ENCODE measurements at places on chromosomes 2 and 18.

- no peak for DNase-seq
These were observed 97.9 kb upstream of the TAF1B start for GRCh38 chr2:9745153-9745899.

GRCh38 chr2:143193121-143193520 is 63.9 kb downstream of the ARHGAP15 start:
- DNase-seq, result no peak

- DNase-seq, result no peak
These were observed 8.0 kb upstream of the SESTD1 start for GRCh38 chr2:179272406-179273192.

- DNase-seq, result no peak
These were observed 95.8 kb upstream of the GPC1 start for GRCh38 chr2:240339411-240340360.

- no peak for DNase-seq
These were observed 679.7 kb downstream of the NYAP2 start for GRCh38 chr2:226079196-226079595.

DNA sequence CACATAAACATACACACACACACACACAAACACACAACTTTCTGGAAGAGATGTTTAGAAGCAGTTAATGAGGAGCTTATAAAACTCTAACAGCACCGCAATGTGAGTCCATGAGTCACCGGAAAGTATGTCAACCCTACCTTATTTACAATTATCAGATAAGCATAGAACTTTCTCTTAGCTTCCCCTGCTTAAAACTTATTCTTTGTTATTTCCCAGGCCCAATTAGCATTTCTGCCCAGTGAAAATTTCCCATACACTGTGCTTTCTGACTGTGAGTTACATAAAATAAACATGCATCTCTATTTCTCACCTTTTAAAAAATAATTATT is 737.6 kb downstream of the LRP1B start:
- DNase-seq, result no peak

DNA sequence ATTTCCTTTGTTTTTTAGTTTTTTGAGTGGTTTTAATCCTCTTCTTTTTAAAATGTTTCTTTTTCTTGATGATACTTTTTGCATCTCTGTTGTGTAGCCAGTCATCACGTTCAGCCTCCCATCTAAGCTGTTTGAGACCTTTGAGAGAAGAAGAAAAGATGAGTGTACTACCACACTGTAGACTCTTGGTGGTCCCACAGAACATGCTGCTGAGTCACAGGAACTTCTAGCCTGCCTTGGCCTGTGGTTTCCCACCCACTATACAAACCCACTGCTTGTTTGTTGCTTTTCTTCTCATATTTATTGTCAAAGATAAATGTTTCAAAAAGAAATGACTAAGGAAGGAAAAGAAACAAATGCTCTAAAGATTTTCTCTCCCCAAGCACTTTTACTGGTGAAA is 5.5 kb downstream of the CEBPZOS start:
- DNase-seq, result no peak

GRCh38 chr2:26177122-26177521 is 4.2 kb downstream of the GAREM2 start:
- DNase-seq, result no peak

- no peak for DNase-seq
These were observed 7.3 kb upstream of the CHN1 start for GRCh38 chr2:175012516-175012915.

DNA sequence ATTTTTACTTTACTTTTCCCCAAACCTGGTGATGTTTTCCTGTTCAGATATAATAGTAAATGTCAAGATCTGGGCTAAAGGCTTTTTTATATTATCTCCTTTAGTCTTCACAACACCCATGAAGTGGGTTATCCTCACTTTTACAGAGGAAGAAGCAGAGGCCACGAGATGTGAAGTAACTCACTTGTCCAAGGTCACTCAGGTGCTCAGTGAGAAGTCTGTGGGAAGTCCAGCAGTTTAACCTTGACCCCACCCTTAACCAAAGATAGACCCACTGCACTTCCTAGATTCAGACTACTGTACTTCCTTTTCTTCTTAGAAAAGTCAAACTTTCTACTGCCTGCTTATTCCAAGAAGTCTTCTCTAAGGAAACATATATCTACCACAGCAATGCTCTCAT is 56.3 kb upstream of the STAT1 start:
- DNase-seq, result no peak

DNA sequence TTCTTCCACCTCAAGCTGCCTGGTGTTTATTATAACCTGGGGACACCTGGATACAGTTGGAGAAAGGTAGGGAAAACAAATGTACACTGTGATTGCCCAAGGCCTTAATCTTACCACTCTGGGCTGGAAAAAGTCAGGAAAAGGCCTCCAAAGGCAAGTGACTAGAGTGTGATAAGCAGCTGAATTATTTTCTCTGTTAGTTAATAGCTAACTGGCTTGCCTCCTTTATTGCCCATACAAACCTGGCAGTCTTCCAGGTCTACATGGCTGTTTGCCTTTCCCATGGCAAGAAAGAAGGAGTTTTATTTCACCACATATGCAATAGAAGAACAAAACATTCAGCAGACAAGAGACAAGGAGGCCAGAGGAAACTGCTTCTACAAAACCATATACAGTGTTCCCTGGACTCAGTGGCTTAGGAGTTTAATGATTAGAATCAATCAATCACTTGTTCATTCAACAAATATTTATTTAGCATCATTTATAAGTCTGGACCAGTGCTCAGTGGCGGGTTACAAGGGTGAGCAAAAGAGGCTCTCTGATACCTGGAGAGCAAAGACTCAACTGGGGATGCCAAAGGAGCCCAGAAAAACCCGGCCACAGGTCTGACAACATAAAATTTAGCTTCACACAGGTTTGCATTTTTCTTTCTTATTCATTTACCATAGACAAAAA is 27.5 kb upstream of the SUCLG1 start:
- no peak for DNase-seq

- no peak for DNase-seq
These were observed 397.7 kb upstream of the HNRNPA3 start for GRCh38 chr2:176814740-176815367.

GRCh38 chr2:31446848-31447247 is 32.3 kb upstream of the XDH start:
- no peak for DNase-seq

DNA sequence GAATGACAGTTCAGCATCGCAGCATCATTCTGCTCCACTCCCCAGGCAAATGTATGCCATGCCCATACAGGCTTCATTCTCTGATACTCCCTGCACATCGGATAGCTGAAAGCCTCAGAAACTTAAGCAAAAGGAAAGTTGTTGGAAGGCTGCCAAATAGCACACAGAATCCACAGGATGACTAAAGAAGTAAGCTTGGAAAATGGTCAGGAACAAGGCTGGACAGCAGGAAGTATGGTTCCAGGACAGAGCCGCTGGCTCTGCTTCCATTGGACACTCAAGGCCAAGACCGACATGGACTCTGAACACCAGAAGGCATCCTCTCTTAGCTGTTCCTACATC is 256.5 kb downstream of the CDH20 start:
- no peak for DNase-seq

DNA sequence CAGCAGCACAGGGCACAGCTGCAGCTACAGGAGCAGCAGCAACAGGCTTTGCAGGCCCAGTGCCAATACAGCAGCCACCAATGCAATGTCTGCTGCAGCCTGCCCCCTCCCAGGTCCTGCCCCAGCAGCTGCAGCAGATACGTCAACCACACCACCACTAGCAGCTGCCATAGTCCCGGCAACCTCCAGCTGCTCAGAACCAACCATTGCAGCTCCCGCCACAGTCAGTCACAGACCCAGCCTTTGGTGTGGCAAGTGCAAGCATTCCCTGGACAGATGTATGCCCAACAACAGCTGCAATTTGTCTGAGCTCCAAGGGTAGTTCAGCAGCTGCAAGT is 53.3 kb upstream of the TUBA3E start:
- DNase-seq, result no peak

- no peak for DNase-seq
These were observed 3.5 kb upstream of the SLC9A2 start for GRCh38 chr2:102615620-102616436.

DNA sequence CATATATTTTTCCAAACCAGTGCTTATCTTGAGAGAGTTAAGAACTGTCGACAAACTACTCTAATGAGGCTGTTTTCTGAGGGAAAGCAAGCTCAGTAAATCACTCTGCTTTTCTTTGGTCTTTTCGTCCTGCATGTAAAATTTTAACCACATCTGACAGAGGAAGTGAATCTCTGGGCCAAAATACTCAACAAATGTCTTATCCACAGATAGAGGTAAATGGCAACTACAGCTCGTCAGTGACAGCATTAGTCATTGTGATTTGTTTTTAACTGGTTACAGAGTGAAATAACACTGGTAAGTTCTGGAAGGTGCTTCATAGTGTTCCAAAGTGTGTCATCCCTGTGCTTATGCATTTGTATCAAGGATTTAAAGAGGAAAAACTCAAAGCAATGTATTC is 82.6 kb upstream of the SLC8A1 start:
- DNase-seq, result no peak

DNA sequence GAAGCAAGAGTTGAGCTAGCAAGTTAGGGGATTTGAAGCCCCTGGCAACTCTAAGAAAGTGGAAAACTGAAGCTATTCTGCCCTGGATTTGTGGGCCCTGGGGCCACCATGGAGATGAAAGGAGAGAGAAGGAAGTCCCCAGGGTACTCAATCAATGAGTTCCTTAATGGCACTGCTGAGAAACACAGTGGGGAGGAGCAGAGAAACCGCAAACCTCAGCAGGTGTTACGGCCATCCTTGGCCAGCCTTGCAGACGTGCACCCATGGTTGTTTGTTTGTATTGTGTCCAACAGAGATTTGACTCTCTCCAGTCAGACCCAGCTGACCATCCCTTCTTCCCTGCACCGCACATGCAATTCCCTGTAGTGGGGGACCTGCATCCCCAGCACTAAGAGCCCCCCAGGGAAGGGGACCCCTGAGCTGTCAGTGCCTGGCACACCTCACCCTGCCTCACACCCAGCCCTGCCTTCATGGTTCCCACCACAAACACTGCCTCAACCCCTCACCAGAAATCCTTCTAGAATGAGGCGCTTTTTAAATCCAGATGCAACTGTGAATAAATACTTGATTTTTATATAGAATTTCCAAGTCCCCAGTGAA is 255.3 kb downstream of the SH3BP4 start:
- DNase-seq, result no peak

DNA sequence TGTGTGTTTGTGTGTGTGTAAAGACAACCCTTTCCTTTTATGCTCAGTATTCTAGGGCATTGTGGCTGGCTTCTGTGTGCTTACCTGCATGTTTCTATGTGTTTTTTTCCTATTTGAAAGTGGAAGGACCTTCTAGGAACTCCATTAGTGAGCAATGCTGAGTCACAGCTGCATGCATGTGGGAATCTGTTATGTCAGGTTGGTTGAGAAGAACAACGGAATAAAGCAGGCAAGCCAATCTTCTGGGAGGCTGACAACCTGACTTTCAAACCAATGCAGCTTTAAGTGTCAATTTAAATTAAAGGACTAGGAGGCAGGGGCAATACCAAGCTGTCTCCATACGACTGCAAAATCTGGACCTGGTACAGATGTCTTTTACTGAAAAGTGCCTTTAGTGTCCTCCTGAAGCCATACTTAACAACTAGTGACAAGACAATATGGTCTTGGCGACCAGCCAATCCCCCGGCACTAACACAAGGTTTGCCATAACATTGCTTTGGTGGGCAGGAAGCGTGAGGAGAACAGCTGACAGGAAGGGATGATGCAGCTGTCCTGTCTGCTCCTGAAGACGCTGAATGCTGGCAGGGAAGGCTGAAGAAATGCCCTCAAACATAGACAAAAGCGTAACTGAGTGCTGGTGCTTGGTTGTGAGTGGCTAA is 514.7 kb upstream of the CDH7 start:
- no peak for DNase-seq

DNA sequence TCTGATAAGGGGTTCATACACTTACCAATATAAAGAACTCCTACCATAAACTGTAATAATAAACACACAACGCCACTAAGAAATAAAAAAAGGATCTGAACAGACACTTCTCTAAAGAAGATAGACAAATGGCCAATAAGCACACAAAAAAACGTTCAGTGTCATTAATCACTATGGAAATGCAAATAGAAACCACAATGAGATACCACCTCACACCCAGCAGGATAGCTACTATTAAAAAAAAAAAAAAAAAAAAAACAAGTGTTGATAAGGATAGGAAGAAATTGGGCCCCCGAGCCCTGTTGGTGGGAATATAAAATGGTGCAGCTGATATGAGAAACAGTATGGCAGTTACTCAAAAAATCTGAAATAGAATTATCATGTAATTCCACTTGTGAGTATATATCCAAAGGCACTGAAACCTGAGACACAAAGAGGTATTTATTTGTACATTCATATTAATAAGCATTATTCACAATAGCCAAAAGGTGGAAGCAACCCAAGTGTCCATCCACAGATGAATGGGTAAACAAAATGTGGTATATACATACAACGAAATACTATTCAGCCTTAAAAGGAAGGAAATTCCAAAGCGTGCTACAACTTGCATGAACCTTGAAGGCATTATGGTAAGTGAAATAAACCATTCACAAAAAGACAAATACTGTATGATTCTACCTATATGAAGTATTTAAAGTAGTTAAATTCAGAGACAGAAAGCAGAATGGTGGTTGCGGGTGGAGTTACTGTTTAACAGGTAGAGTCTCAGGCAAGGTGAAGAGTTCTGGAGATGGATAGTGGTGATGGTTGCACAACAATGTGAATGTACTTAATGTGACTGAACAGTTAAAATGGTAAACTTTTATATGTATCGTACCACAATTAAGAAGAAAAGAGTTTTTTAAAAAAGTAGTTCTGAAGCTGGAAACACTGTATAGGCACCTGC is 17.9 kb downstream of the REV1 start:
- DNase-seq, result no peak

- no peak for DNase-seq
These were observed 5.8 kb downstream of the TBC1D8 start for GRCh38 chr2:101145406-101145805.

DNA sequence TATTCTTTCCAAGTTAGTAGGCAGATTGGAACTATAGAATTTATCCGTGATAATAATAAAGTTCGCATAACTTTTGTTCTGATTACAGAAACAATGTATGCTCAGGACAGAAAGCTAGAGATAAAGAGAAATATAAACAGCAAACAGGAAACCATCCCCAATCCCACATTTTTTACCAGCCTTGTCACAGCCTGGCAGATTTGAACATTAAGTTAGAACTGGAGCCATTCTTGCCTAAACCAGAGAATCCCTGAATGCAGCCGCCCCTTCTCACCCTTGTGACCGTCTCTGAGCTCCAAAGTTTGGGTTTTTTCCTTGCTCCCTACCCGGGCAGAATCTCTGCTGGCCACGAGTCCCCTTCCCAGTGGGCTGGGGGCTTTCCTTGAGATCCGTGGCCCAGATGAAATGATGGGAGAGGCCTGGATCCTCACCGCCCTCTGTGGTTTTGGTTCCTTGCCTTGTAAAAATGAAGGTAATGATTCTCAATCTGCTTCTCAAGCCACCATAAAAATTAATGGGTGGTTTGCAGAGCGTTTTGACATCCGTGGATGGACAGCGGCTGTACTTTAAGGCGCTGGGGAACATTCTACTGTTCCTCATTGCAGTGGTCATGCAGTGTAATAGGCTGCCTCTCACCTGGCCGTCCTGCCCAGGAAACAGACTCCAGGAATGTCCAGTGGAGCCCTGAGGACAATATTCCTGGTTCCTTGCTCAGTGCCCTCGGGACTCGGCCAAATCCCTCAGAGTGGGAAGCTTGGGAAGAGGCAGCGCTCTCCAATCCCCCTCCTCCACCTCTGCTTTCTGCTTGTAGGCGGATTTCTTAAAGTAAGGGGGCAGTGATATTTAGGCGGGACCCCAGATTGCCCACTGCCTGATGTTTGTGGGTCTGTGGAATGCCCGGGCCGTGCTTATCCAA is 1.6 kb downstream of the SH3BP4 start:
- DNase-seq, result no peak

Data from HL-60 (cell line).